ENCODE measurements at places on chromosomes 12 and 14.

GRCh38 chr14:77883847-77884238, 83.9 kb downstream of the ADCK1 start:
- DNase-seq = no peak

DNA sequence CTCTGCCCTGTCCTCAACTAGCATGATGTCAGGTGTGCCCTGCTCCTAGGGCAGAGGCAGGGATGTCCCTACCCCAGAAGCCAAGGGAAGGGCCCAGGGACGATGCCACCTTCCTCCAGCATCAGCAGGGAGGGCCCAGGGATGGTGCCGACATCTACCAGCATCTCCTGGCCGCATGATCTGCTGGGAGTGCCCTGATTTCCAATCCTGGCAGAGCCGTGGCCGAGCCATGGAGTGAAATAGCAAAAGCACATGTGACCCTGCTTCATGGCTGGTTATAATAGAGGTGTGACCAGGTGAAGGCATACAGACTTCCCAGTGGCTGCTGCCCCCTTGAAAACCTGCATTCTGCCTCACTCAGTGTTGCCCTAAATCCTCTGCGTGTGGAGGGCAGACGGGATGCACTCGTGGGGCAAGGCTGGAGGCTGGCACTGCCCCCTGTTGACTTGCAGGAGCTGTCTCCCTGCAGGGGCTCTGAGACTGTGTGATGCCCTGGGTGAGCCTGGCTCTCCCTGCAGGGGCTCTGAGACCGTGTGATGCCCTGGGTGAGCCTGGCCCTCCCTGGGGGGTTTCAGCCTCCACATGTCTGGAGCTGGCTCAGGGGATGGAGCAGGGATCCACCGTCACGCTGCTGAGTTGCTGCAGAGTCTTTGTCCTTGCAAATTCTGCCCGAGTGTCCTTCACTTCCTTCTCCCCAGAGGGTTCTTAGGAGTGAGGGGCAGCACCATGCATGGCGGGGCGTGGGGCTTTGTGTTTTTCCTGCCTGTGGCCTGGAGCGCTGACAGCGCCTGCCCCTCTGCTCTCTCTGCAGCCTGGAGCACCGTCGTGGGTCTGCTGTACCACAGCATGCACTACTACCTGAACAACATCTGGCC, 51.7 kb downstream of the ADGRD1 start:
- no peak for DNase-seq

DNA sequence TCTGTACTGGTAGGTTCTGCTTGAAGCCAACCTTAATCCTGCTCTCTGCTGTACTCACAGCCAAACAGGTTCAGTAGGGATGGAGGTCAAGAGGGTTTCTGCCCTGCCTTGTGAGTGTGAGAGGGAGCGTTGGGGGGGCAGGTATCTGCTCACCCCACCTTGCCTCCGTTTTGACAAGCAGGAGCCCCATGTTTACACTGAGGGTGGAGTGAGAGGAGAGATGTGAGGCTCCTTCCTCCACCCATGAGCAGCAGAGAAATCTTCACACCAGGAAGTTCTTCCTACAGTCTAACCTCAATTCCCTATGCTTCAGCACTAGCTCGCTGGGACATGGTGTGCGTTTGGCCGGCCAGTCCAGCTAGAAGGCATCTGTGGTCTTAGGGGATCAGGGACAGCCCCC, 4.2 kb downstream of the KRT80 start:
- no peak for DNase-seq

- no peak for DNase-seq
Observed at GRCh38 chr12:5506821-5507231, 74.9 kb downstream of the NTF3 start.
